Fibroblast of skin of scalp (primary cell): ENCODE measurements at places on chromosomes 11 and 22.

DNA sequence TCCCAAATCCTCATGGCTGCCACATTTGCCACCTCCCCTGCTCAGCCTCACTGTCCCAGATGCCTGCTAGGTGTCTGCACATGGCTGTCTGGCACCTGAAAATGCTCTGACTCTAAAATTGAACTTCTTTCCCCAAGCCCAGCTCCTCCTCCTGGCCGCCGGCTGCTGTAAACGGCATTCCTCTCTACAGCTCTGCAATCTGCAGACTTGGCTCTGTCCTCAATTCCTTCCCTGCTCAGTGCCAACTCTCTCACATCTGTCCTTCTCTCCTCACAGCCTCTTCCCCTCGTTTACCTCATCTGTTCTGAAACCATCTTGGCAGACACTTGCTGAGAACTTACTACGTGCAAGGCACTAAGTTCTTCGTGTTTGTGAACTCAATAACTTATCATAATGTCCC lies 169.4 kb upstream of the SYT13 start:
- DNase-seq: no peak

DNA sequence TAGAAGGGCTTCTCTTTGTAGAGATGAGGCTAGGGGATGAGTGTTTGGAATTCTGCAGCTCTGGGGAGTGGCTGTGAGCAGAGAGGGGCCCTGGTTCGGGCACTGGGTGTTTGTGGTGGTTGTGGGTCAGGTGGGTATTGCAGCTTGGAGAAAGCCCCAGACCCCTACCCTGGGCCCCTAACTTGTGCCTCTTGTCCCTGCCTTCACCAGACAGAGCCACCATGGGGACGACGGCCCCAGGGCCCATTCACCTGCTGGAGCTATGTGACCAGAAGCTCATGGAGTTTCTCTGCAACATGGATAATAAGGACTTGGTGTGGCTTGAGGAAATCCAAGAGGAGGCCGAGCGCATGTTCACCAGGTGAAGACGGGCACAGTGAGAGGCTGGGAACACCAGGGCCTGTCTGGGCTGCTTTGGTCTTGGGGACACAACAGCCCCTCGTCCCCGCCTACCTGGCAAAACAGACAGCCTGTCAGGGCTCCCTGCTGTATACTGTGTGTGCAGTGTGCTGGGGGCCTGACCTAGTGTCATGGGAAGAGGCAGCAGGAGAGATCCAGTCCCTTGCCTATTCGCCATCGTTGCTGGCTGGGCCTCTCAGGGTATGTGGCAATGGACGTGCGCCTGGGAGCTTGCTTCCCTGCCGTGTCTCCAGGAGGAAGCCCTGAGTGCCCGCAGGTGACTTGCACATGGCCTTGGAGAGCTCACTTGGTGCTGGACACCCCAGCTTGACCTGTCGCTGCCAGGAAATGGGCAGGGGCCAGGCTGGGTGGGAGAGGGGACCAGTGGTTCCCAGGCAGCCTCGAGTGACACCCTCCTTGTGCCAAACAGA lies 4.3 kb downstream of the INCENP start:
- DNase-seq: no peak

GRCh38 chr11:3841426-3842350 lies 929 bp upstream of the RHOG start:
- peak; percentile 82 for DNase-seq

- DNase-seq: peak; percentile 15
Measured at GRCh38 chr11:128552783-128553661, 34.3 kb downstream of the ETS1 start.

DNA sequence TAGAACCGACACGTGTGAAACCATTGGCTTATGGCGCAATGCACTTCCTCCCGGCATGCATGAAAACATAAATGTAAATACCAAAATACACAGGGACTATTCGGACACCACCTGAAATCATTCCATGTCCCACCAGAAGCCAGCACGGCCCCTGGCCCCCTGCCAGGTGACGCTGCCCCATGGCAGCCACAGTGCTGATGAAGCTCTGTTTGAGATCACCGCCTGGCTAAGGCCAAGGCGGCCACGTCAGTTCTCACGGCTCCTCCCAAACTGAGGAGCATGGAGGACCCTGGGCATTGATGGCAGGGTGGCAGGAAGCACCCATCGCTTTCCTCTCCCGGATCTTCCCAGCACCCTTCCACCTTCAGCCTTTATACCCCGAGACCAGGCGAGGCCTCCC lies 89.5 kb downstream of the CDKN1C start:
- DNase-seq: no peak

- DNase-seq: no peak
Measured at GRCh38 chr11:117945047-117945810, 16.0 kb upstream of the TMPRSS13 start.

GRCh38 chr22:32528984-32529982 lies 54.7 kb downstream of the FBXO7 start:
- DNase-seq: peak; percentile 84

GRCh38 chr11:13534358-13534757 lies 38.6 kb upstream of the PTH start:
- no peak for DNase-seq

- no peak for DNase-seq
Measured at GRCh38 chr22:38949889-38950405, 7.5 kb upstream of the APOBEC3A start.

DNA sequence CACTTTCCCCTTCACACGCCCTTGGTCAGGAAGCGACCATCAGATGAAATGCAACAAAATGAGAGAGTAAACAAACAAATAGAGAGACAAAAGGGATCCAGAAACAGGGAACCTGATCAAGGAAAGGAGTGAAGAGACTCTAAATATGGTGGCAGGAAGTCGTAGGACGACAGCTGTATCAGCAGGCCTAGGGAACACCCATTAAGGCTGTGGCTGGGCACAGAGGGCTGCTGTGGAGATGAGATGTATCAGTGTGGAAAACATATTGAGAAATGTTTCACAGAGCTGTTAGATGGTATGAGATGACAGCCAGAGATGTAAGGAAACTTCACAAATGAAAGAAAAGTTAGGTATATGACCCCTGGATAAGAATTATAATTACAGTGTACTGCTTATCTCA lies 155.8 kb upstream of the MTMR2 start:
- no peak for DNase-seq

GRCh38 chr11:47915374-47915773 lies 65.0 kb upstream of the PTPRJ start:
- DNase-seq: no peak

GRCh38 chr22:17767233-17768065 lies 6.8 kb downstream of the BID start:
- DNase-seq: no peak

GRCh38 chr22:40396882-40397281 lies 26.5 kb downstream of the SGSM3 start:
- peak; percentile 88 for DNase-seq

DNA sequence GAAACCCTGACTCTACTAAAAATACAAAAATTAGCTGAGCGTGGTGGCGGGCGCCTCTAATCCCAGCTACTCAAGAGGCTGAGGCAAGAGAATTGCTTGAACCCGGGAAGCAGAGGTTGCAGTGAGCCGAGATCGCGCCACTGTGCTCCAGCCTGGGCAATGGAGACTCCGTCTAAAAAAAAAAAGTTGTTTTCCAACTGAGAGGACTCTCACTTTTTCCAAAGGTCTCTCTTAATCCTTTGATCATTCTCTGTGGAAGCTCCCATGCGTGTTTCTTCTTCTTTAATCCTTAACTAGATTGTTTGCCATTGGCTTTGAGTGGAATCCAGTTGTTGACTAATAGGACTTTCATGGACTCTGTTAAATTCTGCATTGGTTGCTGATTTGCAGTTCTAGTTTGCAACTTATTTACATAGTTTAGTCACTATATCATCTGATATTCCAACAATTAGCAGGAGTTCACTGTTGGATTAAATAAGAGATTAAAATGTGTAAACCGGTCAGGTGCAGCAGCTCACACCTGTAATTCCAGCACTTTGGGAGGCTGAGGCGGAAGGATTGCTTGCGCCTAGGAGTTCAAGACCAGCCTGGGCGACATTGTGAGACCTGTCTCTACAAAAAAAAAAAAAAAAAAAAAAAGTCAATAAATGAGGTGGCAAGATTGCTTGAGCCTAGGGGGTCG lies 79.7 kb downstream of the C22orf31 start:
- DNase-seq: no peak

- DNase-seq: no peak
Measured at GRCh38 chr22:26399289-26399688, 29.8 kb upstream of the ASPHD2 start.

GRCh38 chr22:34161431-34162123 lies 241.3 kb upstream of the LARGE1 start:
- no peak for DNase-seq

GRCh38 chr22:47767403-47767802 lies 1005.0 kb downstream of the TBC1D22A start:
- DNase-seq: no peak

- DNase-seq: no peak
Measured at GRCh38 chr22:19595532-19595931, 71.3 kb upstream of the CLDN5 start.

- DNase-seq: peak; percentile 13
Measured at GRCh38 chr11:68749229-68750123, 1.8 kb downstream of the TESMIN start.

GRCh38 chr11:131402040-131402439 lies 31.6 kb downstream of the NTM start:
- no peak for DNase-seq

DNA sequence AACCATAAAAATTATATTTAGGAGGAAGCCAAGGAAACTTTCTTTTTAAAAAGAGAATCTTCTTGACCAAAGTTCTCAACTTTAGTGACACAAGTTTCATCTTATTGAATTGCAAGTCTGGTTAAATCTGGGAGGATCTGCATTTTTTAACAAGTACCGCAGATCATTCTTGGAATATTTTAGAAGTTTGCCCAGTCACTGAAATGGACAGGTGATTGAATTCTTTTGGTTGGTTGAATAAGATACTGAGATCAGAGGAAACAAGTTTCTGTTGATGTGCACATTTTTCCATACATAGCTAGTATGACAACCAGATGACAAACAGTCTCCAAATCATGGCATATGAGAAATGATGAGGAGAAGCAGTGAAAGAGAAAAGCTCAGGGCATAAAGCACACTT lies 50.2 kb downstream of the SLN start:
- no peak for DNase-seq

DNA sequence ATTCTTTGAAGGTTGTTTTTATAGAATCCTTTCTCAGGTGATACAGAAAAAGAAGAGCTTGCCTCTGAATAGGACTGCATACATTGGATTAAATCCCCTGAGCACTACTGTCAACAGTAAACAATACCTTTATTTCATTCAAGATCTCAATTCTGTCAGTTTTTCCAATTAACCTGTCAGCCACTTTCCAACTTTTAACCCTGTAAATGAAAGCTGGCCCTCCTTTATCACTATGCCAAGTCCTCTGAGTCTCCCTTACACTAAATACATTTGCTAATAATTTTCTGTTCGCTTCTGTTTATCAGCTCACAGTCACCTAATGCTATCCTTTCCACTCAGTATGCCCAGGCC lies 213.7 kb upstream of the ARHGAP42 start:
- DNase-seq: no peak

DNA sequence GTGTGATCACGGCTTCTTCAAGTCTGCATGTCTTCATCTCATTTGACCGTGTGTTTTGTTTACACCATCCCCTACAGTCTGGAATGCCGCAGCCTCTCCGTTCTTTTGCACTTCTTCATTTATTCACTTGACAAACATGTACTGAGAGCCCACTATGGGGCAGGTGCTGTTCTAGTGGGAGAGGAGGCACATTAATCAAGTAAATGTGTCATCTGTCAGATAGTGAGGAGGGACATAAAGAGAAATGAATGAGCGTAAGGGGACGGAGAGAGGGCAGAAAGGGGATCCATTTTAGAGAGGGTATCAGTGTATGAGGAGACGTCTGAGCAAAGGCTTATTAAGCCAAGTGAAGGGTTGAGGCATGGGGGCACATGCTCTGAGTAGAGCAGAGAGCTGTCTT lies 54.0 kb upstream of the CECR2 start:
- no peak for DNase-seq

GRCh38 chr11:69518081-69518950 lies 36.9 kb downstream of the LINC01488 start:
- DNase-seq: peak; percentile 97

DNA sequence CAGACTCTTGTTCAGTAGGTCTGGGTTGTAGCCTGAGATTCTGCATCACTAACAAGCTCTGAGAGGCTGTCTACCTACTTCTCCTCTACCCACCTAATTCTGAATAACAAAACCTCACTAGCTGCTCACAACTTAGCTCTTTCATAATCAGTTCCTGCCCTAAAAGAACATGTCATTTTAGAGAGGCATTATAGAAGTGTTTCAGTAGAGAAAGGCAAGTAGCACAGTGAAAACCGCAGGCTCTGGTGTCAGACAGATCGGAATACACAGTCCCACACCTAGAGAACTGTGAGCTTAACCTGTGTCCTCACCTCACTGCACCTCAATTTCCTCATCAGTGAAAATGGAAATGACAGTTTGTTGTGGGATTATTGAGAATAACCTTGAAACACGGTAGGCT lies 1337.6 kb upstream of the TENM4 start:
- no peak for DNase-seq

DNA sequence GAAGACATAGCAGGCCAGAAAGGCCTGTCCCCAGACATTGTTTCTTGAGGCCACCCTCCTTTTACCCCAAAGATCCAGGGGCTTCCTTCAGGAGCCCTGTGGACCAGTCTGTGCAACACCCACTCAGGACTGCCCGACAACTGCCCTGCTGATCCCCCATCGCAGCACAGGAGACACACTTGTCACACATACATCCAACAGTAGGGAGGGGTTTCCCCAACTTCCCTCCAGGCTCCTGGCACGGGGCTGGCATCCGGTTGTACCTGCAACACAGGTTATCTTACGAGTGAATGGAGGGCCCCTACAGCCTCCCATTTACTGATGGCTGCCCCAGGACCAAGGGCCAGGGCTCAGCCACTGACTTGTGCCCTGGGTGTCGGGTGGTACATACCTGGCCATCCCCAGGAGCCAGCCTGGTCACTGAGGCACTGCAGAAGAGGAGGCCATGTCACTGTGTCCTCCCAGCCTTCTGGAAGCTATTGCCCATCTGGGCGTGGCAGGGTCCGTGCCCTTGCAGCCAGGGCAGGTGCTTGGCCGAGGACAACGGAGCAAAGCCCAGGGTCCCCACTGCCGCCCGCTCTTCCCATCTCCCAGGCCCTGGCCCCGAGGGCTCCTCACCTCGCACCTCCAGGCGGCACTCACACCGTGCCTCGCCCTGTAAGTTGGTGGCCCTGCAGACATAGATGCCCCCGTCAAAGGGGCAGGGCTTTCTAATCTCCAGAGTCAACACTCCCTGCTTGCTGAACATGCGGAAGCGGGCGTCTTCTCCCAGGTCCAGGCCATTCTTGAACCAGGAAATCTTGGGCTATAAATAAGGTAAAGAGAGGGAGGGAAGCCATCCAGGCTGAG lies 20.8 kb downstream of the MYBPC3 start:
- no peak for DNase-seq

GRCh38 chr22:25027043-25027906 lies 74.8 kb downstream of the KIAA1671 start:
- no peak for DNase-seq
